ENCODE measurements at places on chromosomes 3 and 15.

DNA sequence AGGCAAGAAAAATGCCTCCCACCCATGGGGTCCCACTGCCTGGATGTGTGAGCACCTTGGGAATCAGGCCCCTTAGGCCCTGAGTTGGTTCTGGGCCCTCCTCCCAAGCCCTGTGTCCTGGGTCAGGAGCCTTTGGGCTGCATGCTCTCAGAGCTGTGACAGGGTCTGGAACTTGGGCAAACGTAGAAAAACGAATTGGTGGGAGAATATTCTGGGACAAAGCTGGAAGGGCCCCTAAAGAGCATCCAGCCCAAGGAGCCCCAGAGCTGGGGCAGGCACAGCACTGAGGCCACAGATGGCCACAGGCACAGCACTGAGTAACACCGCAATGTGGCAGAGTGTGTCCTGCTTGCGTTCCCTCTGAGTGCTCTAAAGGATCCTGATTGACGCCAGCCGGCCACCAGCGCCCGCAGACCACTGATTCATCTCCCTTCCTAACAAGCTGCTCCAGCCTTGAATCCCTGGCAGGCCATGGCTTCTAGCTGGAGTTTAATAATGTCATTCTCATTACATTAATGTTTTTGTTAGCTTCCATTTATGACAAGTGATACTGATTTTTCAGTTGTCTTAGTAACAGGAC is 18.6 kb upstream of the SEC13 start:
- no peak for DNase-seq

DNA sequence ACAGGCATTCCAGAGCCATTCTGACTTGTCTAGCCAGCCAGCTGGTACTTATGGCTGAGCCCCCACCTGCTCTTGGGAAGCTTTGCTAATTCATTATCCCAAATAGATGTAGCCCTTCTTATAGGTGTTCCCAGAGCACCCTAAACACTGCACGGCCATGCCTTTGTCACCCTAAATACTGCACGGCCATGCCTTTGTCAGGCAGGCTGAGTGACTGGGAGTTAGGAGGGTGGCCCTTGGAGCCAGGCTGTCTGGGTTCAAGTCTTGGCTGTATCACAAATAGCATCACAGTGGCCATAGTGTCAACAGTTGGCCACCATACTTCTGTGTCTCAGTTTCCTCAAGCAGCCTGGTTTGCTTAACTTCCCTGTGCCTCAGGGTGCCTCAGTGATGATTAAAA is 292.3 kb downstream of the ADAMTS17 start:
- no peak for DNase-seq

GRCh38 chr15:56390739-56391267 is 25.6 kb downstream of the TEX9 start:
- DNase-seq: no peak

GRCh38 chr3:188881954-188882641 is 289.7 kb upstream of the TPRG1 start:
- DNase-seq: no peak

- no peak for DNase-seq
Measured at GRCh38 chr15:51869060-51869421, 39.6 kb downstream of the TMOD3 start.

DNA sequence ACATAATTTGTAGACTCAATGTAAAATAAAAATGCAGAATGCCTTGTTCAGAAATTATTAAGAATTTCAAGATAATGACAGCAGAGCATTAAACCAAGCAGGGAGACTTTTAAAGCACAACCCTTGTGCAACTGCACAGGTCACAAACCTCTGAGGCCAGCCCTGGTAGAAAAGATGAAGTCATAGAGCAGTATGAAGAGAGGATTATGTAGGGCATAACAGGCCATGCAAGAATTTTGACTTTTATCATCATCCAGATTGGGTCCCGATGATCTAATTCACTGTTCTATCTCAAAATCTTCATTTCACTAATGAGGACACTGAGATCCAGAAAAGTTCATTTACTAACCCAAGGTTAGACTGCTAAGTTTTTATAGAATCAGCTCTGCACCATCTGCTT is 388.5 kb downstream of the NAALADL2 start:
- no peak for DNase-seq

DNA sequence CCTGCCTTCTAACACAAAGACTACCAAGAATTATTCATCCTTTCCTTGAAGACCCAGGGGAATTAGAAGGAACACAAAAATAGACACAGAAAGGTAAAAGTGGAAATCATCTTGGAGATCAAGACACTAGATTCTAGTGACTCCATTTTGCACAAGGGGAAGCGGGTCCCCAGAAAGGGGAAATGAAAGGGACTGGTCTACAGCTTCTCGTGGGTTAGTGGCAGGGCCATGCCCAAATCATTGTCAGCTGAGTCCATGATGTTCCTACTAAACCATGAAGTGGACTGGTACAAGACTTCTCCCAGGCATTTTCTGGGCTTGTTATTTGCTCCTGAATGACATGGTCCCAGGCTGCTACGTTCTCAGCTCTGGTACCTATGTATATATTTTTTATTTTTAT is 230.7 kb upstream of the TPRG1 start:
- no peak for DNase-seq

- DNase-seq: no peak
Measured at GRCh38 chr3:171813897-171814460, 3.7 kb upstream of the PLD1 start.

GRCh38 chr15:47857776-47858167 is 140.5 kb downstream of the SEMA6D start:
- DNase-seq: no peak

GRCh38 chr15:63135281-63135680 is 13.6 kb downstream of the LACTB start:
- no peak for DNase-seq

DNA sequence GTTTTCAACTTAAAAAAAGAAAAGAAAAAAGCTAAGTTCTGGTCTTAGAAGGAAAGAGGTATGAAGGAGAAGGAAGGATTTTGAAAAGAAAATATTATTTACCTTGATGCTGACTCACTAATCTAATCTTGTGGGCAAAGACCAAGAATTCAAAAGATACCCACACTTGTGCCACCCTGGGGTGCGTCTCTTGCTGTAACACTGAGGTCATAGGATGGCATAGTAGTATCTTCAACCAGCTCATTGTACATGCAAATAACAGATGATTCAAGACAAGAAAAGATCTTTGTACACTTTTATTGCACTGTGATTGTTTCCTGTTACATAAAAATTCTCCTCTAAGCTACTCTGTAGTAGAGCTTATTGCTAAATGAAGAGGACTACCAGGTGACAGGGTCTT is 17.3 kb downstream of the PLS1 start:
- DNase-seq: no peak

DNA sequence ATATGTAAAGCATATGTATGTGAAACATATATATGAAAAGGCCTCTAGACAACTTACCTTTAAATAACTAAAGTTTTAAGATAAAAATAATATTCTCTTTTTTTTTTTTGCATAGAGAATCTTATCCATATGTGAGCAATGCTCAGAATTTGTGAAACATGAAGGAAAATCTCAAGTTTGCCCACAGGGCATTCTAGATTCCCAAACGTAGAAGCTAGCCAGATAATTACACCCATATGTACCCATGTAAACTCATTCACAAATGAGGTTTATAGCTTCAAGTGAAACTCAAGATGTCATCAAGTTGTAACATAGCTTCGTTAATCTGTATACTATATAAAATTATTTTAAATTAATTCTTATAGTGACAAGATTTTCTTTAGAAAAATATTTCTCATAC is 537.3 kb upstream of the NR2F2 start:
- no peak for DNase-seq

- DNase-seq: no peak
Measured at GRCh38 chr3:57772251-57772650, 16.1 kb downstream of the SLMAP start.

GRCh38 chr3:15272426-15273196 is 59.8 kb downstream of the SH3BP5 start:
- no peak for DNase-seq

DNA sequence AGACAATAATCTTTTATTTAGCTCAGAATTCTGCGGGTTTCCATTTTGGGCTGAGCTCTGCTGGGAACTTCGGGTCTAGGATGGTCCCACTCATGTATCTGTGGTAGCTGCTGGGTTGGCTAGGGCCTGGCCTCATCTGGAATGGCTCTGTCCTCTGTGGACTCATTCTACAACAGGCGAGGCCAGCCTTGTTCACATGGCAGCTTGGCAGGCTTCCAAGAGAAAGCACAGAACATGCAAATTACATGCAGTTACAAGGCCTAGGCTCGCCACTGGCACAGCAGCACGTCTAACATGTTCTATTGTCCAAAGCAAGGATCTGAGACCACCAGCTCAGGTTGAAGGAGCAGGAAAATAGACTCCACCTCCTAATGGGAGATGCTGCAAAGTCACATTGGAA is 431.4 kb downstream of the PDCD6IP start:
- DNase-seq: no peak

- DNase-seq: no peak
Measured at GRCh38 chr15:40161693-40162391, 973 bp downstream of the BUB1B start.

DNA sequence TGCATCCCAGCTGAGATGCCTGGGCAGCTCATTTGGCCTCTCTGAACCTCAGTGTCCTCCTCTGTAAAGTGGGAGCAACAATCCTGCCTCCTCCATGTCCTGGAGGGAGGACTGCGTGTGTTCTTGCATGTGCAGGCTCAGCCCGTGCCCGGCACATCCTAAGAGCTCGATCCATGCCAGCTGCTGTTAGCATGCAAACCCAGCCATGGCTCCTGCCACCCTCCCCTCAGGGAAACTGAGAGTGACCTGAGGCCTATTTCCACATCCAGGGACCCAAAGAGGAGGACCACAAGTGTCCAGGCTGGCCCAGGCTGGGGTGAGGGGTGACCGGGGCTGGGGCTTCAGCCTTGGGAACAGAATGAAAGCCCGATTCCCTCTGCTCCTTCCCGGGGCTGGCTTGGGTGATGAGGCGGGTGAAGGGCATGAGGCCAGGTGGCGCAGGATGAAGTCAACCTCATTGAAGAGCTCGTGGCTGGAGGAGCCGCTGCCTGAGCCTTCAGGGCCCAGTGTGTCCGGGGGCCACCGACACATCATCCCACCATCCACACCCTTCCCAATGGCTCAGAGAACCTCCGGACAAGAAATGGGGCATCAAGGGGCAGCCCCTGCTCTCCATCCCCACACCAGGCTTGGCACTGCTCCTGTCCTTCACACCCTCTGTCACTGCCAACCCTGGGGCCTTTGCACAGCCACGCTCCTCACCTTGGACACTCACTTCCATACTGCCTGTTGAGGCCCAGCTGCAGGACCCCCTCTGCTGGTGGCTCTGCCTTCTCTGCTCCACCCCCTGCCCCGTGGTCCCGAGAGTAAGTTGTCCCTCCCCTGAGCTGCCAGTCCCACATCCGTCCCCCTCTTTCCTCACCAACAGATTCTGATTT is 42.5 kb downstream of the ADAMTS7 start:
- DNase-seq: no peak

DNA sequence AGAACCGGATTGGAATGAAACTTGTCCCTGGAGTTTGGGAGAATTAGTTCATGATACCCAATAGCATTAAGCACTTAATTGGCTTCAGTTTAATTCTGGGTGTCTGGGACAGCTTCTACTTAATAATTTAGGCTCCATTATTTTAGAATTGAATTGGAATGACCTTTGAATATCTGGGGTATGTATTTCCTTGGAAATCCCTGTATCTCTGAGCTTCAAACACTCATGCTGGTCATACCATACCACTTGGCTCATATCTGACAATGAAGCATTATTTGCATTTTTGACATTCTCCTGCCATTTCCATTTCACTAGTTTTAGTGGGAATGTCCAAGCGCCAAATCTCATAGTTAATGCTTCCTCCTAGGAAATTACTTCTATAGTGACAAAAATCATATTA is 393.1 kb downstream of the DIPK2A start:
- no peak for DNase-seq

DNA sequence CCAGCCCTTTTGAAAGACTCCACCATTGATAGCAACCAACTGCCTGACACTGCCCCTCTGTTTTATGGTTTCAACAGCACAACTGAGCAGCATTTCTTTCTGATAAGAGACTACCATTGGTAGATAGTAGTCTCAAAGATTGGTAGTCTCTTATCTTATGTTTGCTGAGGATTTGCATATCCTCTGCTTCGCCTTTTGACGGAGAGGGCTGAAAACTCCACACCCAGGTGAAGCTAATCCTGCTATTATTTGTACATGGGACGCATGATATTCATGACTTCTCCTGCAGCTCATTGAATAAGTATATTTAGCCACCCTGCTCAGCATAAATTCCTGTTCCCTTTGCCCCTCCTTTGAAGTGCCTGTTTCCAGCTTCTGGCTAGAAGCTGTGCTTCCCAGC is 119.4 kb upstream of the STRIT1 start:
- no peak for DNase-seq

DNA sequence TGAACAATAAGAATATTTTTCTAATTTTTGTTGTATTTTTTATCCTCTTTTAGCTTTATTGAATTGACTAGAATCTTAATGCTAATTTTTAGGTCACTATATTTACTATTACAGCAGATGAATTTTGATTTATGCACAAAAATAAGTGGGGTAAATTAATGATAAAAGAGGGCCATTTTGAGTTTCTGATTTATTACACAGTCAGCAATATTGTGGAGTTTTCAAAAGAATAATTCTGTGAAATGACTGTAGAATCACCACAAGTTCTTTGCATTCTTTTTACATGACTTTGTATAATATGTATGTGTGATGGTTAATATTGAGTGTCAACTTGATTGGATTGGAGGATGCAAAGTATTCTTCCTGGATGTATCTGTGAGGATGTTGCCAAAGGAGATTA is 812.4 kb upstream of the DPPA4 start:
- DNase-seq: no peak

DNA sequence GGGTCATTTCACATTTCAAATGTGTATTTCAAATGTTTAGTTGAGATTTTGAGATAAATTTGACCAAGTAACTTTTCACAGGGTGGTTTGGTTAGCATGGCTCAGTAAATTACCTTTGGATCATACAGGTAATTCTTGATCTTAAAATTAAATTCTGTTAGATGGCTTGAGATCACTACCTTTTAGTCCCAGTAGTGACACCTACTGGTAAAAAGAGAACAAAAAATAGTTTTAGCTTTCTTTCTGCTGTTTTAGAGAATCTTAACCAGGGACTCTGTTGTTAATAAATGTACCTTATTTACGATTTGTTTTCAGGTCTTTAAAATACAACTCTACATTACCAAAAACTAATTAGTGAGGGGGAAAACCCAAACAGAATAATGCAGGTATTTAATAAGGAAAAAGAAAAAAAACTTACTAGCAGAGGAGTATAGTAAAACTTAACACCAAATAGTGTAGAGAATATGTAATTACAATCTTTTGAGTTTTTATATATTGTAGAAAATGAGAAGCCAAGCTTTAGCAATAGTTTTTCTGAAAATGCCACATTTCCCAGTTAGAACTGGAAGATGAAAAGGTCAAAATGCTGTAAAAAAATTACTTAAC is 620.3 kb upstream of the AGTR1 start:
- no peak for DNase-seq
